ENCODE measurements at places on chromosomes 12 and 14. TPM values are rescaled to one million over a fixed set of nuclear protein-coding genes. Genes with fewer than 3 reads are reported as not detected.

Gene PTGDR
- total RNA-seq: not detected

Gene TMEM119
- not detected for total RNA-seq

Gene OAS2
- 0.30 TPM for total RNA-seq

Gene KRT4
- not detected for total RNA-seq

Gene DIABLO
- 60.1 TPM for total RNA-seq

Gene KCNH3
- 35.3 TPM for total RNA-seq

Gene CS
- total RNA-seq: 270 TPM

Gene CCDC198
- total RNA-seq: not detected

Gene CLEC14A
- total RNA-seq: 0.10 TPM

GRCh38 chr12:102197789-102198188 is at the start of gene PMCH:
Gene PMCH, minus strand, starts transcription at chr12:102197833. Its CDS starts 63 bp downstream, at chr12:102197770.
- DNase-seq: no peak

DNA sequence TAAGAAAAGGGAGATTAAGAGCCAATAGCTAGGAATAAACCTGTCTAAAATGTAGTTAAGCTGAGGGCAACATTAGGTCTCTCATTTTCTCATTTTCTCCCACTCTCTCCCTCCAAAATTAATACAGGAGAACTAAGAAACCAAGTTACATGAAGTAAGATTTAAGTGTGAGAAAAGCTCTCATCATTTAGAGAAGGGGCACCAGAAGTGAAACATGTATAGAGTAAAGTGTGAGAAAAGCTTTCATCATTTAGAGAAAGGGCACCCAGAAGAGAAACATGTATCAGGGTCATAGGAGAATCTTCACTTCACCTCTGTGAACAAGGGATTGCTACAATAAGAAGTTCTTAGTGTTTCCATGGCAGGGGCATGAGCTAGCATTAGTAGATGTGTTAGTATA is 132.4 kb upstream of the CNTN1 start:
- DNase-seq: no peak

- DNase-seq: no peak
Observed at GRCh38 chr14:44732144-44732543, 225.1 kb upstream of the FSCB start.

DNA sequence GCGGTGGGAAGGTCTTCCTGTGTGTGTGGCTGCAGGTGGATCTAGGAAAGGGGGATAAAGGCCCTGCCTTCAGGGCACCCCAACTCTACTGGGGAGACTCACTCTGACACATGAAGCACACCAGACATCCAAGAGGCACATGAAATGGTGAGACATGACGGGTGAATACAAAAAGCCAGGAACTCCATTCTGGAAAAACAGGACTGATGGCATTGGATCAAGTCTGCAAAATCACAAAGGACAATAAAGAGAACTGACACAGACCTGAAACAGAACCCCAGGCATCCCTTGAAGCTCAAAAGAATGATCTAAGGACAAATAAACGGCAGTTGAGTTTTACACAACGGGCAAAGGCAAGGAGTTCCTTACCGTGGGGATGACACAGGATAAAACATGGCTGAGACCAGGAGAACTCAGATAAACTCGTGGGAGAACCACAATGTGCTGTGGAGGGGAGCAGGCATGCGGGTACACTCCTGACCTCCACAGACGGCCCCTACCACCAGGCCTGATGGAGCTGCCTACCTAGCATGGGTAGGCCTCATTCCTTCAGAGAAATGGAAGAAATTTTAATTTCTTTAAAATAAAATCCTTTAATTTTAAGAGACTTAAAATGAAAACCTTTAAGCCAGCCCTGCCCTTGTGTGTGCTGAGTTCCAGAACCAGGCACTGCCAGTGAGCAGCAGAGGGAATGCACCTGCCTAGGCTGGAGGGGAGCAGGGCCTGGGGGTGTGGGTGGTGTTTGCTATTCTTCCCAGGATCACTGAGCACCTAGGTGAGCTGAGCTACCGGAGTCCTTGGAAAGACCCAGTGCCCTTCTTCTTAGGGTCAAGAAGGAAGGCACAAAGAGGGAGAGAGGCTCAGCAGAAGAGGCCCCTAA is 100.1 kb downstream of the SINHCAF start:
- no peak for DNase-seq

DNA sequence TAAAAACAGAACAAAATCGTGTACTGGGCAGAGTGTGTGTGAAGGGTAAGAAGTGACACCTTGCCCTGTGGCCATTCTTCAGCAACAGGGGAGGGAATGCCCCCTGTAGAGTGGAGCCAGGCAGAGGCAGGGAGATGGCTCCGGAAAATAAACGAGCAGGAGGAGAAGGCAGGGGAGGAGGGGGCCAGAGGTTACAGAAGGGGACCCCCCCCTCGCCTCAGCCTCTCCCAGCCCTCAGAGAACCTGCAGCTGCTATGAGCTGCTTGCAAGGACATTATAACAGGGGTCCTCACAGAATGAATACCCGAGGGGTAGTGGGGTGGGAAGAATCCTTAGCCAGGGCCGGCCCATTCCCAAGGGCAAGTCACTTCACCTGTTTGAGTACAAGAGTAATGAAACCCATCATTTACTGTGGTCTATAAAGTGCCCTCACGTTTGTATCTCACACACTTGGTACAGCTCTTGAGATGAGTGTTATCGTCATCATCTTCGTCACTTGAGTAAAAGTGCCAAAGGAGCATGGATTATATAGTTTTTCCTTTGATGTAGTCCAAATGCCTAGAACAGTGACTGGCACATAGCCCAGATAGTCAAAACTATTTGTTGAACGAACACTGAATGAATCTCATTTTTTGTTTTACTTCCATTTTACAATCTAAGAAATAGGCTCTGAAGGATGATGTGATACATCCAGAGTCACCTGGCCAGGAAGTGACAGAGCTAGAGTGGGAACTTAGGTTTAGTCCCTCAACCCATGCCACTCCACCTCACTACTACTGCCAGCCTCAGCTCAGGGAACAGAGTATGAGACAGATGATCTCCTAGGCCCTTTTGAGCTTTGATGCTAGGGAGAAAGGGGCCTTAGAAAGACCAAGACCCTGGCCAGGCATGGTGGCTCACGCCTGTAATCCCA is 14.5 kb downstream of the SCNN1A start:
- DNase-seq: no peak

DNA sequence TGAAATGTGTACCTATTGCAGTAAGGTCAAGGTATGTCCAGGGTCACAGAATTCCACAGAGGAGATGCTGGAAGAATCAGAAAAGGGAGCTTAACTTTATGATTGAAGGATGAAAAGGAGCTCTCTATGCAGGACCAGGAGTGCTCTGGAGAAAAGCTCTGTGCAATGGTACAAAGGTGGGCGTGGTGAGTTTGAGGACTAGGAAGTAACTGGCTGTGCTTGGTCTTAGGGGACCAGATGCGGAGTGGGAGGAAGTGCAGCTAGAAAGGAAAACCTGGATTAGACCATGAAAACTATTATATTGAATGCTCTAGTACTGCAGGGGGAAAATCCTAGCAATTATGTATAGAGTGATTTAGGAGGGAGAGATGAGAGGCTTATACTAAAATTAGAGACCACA is 56.8 kb downstream of the BTG1 start:
- no peak for DNase-seq

DNA sequence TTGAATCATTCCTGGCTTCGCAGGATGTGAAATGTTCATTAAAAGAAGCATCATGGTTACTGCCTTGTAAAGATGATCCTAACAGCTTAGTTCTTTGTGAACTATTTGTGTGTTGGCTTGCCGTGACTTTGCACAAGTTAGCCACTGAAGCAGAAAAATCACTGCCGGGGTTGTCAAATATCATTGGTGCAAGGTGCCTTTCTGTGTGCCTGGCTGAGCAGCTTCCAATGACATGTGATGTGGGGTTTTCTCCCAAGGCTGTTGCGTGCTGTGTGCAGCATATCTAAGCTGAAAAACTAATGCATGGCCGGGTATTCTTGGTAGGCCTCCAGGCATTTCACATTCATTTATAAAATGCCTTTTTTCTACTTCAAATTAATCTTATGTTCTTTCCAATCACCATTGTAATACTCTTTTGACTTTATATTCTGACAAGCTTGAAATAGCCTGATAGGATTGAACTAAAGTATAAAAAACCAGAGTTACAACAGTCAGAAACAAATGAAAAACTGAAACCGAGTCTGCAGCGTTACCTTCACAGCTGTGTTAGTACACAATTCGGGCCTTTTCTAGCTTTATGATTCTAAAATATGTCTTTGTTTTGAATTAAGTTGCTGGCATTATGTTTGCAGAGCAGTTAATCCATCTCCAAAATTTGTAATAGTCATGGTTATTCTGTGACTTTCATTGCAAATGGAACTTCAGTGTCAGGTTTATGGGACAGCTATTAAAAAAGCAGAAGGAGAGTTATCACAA is 222.1 kb downstream of the SYT1 start:
- DNase-seq: no peak

DNA sequence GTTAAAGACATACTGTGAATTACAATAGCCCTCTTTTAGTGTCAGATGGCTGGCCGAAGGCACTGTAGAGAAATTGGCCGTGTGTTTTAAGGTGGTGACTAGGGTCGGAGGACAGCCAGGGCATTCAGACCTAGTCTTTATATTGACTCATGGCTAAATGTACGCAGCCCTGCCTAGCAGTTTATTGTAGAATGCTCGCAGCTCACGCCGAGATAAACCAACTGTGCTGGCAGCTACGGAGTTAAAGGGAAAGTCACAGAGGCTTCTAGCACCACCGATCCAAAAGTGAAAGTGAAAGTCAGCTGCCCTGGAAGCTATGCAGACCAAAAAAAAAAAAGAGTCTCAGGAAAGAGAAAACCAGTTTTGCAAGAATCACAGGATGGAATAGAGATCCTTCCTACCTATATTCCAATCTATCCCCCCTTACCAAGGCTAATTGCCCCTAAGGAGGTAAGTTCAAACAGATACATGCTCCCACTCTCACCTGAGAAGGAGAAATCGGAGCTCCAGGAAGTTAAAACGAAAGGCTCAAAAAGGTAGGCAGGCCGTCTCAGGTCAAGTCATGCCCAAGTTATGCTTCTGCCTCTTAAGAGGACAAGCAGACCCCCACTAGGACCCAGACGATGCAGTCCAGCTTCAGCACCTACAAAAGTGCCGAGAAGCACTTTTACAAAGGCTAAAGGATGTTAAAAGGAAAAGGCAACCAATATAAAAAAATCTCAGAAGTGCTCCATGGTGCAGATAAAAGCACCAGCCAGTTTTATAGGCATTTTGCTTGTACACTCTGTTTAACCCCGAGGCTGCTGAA is 24.8 kb downstream of the KLRK1 start:
- DNase-seq: peak; percentile 71

DNA sequence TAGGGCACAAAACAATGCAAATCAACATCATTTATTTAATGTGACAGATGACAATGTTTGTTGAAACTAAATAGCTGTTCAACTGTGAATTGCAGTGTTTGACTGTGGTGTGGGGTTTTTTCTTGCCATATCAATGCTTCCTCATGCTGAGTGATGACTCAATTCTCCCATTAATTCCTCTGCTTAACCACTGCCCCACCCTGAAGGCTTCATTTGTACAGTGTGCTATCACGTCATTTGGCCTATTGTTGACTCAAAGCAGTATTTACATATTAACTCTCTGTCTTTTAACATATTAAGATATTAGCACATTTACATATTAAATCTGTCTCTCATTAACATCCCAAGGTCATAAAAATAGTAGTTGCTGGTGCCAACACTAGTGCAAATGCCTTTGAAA is 164.8 kb upstream of the NRXN3 start:
- peak; percentile 81 for DNase-seq

- no peak for DNase-seq
Observed at GRCh38 chr14:76917745-76918255, 91.6 kb downstream of the LRRC74A start.

DNA sequence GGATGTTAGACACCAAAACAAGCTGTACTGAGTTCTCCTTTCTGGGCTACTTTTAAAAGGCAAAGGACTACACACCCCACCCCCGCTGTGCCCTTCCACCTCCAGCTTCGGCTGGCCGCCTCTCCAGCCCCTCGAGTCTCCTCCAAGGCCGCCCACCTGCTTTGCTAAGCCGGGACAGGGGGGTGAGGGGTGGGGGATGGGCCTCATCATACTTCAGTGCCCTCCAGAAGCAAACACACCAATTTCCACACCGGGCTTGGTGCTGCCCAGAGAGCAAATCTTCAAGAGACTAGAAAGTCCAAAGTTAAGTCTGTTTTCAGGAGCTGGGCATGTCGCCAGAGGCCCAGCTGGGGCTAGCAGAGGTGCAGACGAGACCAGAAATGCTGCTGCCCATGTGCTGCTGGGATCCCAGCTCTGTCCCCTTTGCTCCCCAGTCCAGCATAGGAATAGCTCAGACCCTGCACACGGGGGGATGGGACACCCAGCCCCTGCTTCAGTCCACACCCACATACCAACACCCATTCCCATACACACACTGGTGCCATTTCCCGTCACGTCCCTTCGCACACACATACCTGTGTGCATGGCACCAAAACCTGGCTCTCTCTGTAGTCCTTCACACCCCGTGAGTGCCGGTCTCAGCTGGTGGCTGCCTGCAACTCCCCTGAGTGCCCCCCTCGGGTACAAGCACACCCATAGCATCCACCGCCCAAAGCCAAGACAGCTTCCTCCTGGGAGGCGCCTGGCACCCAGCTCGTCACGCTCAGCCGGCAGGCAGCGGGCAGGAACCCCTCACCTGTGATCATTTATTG is 1.0 kb downstream of the SLC6A12 start:
- DNase-seq: no peak

- DNase-seq: no peak
Observed at GRCh38 chr12:58443981-58444371, 476.3 kb downstream of the LRIG3 start.

GRCh38 chr14:23661542-23661941 is 25.4 kb downstream of the DHRS2 start:
- no peak for DNase-seq

- DNase-seq: no peak
Observed at GRCh38 chr14:32941668-32942065, 3.0 kb downstream of the NPAS3 start.

GRCh38 chr14:85315290-85315689 is 214.7 kb upstream of the FLRT2 start:
- no peak for DNase-seq

- DNase-seq: no peak
Observed at GRCh38 chr12:121974026-121974985, 47.4 kb upstream of the BCL7A start.

DNA sequence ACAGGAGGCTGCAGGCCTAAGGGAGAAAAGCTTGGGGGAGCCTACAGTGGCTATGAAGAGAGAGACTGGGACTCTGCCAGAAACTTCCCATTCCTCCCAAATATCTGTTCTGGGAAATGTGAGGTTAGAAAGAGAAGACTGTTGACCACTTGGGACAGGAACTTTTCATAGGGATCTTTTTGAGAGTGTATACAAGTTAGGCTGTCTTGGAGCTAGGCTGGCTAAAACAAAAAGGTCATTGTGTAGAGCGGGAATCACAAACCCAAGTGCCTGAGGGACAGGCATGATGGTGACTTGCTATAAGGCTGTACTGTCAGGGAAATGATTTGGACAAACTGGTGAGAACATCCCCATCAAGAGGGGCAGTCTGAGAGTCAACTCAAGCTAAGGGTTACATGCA is 175.1 kb downstream of the GRIP1 start:
- no peak for DNase-seq

GRCh38 chr12:132516095-132517012 is 26.4 kb downstream of the FBRSL1 start:
- DNase-seq: no peak

GRCh38 chr14:81716953-81717352 is 183.3 kb upstream of the SEL1L start:
- DNase-seq: no peak
